ENCODE measurements at places on chromosomes 2 and 18.

DNA sequence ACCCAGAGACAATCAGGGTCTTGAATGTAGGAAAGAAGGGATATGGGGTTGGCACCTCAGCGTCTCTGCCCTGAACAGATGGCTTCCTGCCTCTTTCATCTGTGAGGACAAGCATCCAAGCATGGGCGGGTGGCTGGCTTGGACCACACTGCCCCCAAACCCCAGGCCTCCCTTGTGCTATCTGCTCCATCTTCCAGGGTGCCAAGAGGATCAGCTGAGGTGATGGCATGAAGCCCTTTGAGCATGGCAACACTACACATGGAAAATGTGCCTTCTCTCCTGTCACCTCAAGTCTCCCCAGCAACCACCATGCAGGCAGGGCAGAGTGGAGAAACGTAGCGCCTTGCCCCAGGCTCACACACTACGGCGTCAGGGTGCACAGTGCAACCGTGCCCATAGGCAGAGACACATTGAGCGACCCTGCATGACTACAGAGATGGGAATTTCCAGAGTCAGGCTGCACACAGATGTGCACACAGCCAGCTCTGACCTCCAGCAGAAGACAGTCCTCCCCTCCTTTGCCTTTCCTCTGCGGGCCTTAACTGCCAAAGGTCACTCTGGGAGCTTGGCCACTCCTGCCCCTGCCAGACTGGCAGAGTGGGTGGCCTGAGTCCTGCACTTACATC is 1.5 kb downstream of the KCNIP3 start:
- DNase-seq: no peak

GRCh38 chr2:17805166-17805565 is 11.1 kb upstream of the MSGN1 start:
- no peak for DNase-seq

GRCh38 chr2:233012301-233012971 is 620 bp downstream of the NGEF start:
- no peak for DNase-seq

- DNase-seq: no peak
These were observed 364.8 kb downstream of the TGIF1 start for GRCh38 chr18:3814816-3815215.

GRCh38 chr18:11310476-11311086 is 161.2 kb upstream of the PIEZO2 start:
- no peak for DNase-seq

- DNase-seq: no peak
These were observed 59.9 kb upstream of the CYRIA start for GRCh38 chr2:16725549-16725948.

DNA sequence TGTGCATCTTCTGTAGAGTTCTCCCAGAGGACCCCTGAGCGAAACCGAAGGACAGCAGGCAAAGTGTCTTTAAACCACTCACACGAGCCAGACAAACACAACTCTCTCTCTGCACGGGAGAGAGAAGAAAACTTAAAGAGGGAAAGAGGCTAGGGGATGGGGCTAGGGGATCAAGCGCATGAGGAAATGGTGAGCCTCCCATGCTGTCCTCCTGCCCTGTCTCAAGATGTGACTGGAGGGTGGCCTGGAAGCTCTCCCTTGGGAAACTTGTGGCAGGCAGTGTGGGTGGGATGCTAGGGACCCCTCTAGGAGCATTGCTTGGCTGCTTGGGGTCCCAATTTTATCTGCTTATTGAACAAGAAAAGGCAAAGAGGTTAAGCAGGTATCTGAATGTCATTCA is 44.5 kb downstream of the CYP26B1 start:
- DNase-seq: no peak

- DNase-seq: no peak
These were observed 334.0 kb downstream of the TRIB2 start for GRCh38 chr2:13050764-13051163.

DNA sequence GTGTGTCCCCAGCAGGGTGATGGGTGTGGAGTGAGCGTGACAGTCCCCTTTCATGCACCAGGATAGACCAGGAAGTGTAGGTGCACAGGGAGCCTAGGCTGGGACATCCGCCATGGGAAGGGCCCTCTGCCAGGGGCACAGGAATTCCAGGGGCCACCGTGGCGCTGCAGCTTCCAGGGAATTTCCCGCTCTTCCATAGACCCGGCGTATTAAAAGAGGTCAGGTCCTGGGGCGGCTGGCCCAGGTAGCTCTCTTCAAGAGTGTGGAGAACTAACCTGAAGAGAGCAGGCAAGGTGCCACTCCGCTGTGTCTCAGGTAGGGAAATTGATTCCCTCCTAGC is 42.0 kb downstream of the ATP6V1C2 start:
- no peak for DNase-seq

DNA sequence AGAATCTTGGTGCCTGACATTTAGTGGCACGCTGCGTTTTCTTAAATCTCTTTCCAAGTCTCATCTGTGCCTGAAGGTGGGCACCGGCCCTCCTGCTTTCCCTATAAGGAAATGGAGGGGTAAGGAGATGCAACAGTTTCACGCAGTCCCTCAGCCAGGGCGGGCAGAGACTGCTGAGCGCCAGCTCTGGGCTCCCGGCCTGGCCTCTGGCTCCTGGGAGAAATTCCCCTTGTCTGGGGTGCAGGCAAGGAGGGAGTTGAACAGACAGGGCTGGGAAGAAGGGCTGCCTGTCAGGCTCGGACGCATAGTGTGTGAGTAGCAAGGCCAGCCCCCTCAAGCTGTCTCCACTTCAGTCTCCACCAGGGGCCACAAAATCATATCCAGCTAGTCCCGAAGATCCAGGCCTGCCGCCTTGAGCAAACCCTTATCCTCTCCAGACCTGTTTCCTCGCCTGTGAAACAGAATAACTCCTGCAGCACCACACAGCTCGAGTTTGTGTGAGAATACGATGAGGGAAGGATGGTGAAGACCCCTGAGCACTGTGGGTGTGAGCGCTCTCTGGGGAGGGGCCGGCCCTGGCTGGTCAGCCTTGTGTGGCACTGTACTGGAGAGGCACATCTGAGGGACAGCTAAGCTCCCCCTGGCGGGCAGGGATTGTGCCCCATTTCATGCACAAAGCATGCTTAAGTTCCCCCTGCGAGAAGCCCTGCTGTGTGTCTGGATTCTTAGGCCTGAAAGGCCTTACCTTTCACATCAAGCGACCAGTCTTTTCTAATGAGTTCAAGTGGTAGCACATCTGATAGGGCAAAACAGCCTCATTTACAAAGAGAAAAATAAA is 33.8 kb downstream of the SDC1 start:
- DNase-seq: no peak

DNA sequence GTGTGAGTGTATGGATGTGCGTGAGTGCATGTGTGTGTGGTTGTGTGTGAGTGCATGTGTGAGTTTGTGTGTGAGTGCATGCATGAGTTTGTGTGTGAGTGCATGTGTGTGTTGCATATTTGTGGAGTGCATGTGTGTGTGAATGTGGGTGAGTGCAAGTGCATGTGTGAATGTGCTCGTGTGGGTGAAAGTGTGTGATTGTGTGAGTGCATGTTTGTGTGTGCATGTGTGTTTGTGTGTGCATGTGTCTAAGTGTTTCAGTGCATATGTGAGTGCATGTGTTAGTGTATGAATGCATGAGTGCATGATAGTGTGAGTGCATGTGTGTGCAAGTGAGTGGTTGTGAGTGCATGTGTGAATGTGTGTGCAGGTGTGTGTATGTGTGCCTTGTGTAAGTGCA is 343.4 kb upstream of the SALL3 start:
- DNase-seq: no peak

- DNase-seq: no peak
These were observed 22.2 kb upstream of the DNAH6 start for GRCh38 chr2:84494070-84494469.

DNA sequence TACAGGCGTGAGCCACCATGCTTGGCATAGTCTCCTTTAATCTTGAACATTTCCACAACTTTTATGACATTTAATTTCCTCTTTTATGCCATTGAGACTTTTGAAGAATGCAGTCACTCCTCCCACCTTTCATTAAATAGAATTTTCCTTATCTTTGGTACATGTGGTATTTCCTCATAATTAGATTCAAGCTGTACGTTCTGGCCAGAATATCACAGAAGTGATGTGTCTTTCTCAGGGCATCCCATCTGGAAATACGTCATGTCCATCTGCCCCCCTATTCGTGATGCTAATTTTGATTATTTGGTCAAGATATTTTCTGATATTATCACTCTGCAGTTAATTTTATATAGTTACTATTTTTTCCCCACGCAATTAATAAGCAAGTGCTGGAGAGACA is 16.9 kb downstream of the CASP10 start:
- no peak for DNase-seq

DNA sequence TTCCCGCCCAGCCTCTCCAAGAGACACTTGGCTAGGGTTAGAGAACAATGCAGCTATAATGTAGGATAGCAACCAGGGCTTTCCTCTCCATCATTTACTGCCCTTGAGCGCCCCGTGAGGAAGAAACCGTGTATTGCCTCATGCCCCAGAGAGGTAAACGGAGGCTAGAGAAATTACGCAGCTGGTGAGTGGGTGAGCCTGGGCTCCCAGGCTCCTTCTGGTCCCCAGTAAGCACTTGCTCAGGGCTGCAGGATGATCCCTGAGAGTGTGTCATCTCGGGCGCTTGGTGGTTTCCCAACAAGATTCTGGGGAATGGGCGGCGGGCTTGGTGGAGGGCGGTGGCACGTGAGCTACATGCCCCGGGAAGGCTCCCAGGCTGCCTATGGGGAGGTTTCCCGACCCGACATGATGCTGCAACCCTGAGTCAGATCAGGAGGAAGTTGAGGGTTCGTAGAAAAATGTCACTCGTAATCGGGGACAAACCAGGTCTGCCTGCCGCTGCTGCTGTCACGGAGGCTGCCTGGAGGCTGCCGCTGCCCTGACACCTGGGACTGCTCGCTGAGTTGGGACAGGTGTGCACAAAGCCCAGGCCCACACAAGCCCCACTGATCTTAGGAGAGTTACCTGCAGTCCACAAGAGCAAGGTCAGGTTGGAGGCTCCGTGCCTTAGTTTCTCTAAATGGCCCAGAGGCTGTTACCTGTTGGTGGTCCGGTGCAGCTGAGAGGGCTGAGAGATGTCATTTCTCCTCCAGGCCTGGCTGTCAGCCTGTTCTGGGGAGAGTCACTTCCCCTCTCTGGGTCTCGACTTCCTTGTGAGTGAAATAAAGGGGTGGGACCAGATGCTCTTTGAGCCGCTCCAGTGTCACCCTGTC is at the start of gene GPR55:
GPR55 (minus strand) TSS at position 773 of the 872 bp plus-strand sequence. CDS start 14,280 bp downstream, outside the sequence.
- DNase-seq: no peak

DNA sequence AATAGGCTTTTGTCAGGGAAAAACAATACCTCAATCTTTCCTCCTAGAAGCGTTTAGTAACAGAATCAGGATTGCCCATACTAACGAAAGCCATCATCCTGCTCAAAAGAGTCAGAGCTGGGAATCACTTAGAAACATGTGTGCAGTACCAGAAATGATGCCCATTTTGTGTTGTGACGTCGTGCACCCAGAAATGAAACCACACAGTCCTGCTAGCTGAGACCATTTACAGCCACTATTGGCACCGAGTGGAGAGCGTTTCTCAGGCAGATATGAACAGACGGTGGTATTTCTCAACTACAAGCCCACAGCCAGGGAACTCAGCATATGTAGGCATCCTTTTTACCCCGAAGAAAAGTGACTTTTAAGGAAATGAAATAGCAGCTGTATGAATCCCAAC is 284.3 kb upstream of the LRATD1 start:
- DNase-seq: no peak

DNA sequence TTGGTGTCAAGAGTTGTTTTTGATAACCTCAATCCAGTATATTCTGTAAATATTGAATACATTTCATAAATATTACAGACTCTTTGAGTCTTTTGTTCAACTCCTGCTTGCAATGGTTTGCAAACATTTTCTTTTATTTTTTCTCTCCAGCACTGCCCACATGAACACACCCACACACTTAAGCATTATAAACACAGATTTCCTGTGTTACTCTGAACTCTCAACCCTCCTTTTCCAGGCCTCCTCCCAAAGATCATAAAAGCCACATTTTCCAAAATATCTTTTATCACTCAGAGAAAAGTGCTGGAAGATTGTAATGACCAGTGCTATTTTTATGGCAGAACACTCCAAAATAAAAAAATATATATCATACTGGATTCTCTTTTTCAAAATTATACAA is 20.5 kb downstream of the ARHGAP25 start:
- DNase-seq: no peak

DNA sequence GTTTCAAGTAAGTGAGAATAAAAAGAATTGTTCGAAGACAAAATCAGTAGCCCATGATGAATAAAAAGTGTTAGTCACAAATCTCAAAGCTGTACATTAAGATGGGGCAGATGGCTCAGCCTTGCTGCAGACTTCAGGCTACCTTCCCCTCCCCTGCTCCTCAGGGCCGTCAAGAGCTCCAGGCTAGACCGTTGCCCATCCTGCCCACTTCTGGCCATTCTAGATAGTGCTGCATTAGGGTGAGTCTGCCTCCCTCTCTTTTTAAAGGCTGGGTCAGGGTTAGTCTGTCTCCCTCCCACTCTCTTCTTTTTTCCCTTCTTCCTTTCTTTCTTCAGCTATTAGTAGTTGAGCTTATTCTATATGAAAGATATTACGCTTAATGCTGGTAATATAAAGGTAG is 86.0 kb downstream of the MAPRE2 start:
- DNase-seq: no peak

DNA sequence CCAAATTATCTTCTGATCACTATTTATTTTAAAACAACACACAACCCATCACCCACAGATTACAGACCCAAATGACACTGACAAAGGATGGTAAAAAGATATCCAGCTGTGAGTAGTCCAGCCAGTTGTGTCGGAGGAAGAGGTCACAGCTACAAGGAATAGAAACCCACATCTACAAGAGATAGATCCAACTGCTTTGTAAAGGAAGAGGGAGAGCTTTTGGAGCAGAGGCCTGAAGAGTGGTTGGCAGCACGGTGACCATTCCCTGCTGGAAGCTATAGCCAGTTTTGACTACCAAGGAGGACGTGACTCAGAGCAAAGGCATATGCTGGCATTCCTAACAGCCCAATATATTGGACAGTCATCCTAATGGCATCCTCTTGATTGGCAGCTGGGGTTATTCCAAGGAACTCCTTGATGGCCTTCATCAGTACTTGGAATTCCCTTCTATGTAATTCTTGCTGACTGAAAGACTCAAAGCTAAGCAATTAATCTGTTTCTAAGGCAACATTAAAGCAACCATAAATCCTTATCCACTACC is 17.1 kb downstream of the SLC8A1 start:
- DNase-seq: no peak

DNA sequence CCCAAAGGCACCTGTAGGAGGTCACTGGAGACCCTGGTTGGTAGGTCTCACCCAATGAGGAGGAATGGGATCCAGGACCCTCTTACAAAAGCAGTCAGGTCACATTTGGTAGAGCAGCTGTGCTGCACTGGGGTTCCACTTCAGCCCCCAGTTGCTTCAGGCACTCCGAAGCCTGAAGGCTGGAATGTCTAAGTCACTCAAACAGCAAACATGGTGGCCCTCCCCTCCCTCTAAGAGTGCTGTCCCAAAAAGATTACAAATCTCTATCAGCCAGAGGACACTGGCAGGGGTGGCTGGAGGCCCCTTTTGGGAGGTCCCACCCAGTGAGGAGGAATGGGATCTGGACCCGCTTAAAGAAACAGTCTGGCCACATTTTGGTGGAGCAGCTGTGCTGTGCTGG is 17.7 kb downstream of the MSTN start:
- no peak for DNase-seq

- DNase-seq: peak; percentile 54
These were observed 316.1 kb upstream of the MYT1L start for GRCh38 chr2:2647141-2647541.

GRCh38 chr2:45664635-45665261 is 13.3 kb downstream of the PRKCE start:
- no peak for DNase-seq

Measured in nucleus accumbens (tissue), 56 donors.